ENCODE measurements at places on chromosomes 5 and 9.

- no peak for DNase-seq
These were observed 157.6 kb upstream of the CCNH start for GRCh38 chr5:87570366-87570765.

DNA sequence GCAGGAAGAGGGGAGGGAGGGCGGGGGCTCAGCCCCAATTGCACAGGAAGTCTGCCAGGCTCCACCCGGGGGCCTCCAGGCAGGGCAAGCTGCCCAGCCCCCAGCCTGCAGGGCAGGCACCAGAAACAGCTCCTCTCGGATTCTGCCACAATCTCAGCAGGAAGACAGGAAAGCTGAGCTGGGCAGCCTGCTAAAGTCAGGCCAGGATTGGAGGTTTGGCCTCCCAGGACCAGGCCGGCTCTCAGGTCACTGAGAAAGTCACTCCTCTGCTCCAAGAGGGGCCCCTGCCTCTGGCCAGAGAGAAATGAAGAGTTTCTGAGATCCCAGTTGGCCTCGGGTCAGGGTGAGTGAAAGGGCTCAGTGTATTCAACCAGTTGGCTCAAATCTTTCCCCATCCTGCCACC is 54.6 kb upstream of the STXBP1 start:
- DNase-seq: no peak

GRCh38 chr9:136110082-136111061 is 8.3 kb downstream of the TMEM250 start:
- no peak for DNase-seq

DNA sequence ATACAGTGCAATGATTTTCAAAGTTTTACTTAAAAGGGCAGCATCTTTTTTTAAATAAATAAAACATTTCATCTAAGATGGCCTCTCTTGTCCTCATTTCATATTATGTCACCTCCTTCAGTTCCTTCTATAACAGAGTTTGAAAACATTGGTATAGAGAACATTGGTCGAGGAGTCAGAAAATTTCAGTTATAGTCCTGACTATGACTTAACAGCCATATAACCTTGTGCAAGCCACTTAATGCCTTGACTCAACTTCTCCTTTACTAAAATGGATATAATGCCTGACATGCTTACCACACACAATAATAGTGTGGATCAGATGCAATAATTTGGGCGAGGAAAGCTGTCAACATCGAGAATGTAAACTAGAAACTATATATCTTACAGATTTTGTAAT is 22.6 kb downstream of the SSBP2 start:
- DNase-seq: no peak

GRCh38 chr5:21238786-21239185 is 1250.8 kb upstream of the CDH18 start:
- DNase-seq: no peak

- DNase-seq: no peak
These were observed 87.6 kb downstream of the ADRB2 start for GRCh38 chr5:148913985-148914431.

- no peak for DNase-seq
These were observed 186.5 kb downstream of the NSG2 start for GRCh38 chr5:174231956-174232487.

- no peak for DNase-seq
These were observed 185.3 kb downstream of the FAM170A start for GRCh38 chr5:119814655-119815054.

- no peak for DNase-seq
These were observed 40.7 kb upstream of the FYB1 start for GRCh38 chr5:39260095-39260494.

DNA sequence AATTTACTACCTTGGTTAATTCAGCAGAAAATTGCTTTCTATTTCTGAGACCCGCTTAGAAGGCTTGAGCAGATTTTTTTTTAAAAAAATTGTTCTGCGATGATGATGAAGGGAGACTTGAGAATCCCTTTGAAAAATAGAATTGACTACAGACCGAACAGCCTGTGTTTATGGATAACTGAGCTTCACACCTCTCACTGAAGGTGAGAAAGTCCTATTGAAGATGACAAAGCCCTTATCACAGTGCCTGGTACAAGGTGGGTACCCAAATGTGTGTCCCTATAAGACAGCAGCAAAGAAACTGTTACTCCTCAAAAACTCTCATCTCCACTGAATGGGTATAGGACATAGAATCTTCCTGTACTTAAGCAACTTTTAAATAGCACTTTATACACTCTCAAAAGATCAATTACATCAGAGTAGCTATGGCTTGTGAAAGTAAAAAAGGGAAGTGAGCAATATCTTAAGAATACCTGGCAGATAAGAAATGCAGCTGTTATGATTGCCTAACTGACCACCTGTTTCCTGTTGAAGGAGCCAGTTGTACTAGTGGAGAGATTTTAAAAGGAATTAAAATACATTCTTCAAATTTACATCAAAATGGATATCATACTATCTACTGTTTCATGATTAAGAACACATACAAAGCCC is 419.7 kb downstream of the CHSY3 start:
- peak; percentile 17 for DNase-seq

GRCh38 chr9:5714501-5715401 is 85.8 kb downstream of the RIC1 start:
- DNase-seq: no peak

- no peak for DNase-seq
These were observed 33.3 kb upstream of the GTF2H2C start for GRCh38 chr5:69526660-69527059.

- no peak for DNase-seq
These were observed 5.1 kb upstream of the TSLP start for GRCh38 chr5:111066261-111066938.

DNA sequence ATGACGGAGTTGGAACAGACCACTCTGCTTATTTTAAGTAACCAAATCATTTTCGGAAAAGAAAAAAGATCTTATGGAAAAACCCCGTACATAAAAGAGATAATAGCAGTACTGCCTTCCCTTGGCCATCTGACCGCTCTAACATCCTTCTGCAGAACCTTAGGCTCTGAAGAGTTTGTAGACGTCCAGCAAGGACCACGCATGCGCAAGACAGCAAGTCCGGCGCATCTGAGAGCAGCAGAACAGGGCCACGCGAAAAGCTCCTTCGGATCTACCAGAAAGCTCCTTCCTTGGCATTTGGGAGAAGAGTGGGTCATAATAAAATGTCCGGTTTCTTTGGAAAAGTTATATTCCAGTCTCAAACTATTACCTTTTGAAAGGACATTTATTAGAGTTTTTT is 26.8 kb downstream of the PAX5 start:
- DNase-seq: no peak

DNA sequence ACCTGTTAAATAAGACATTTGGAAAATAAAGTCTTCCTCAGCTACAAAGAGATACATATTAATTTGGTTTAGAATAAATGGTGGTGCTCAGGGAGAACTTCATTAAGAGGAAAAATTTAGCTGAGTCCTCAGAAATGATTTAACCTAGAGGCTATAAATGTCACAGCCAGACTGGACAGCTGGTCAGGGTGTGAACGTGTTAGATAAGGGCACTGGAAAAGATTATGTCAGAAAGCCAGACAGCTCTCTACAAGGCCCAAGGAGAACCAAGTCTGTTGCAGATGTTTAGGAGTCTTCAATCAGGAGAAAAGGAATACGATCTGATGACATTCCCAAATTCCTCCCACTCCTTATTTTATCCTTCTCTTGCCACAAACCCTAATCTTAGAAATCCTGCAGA is 265.2 kb downstream of the MAT2B start:
- no peak for DNase-seq

DNA sequence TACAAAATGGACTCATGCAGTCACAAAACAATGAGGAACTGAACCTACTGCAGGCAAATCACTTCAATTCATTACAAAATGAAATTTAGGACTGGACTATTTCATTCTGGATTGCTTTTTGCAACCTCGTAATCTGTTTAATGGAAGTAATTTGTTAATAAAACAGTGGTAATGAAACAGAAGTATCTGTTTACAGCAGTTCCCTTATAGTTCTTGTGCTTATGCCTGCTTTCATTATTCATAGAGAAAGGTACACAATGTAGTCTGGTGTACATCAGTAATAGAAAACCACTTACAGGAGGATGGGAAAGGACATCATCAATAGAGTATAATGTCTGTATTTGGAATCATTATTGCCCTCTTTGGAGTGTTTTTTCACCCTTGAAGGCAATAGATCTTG is 389.2 kb upstream of the NUDT12 start:
- DNase-seq: no peak

GRCh38 chr5:126122942-126123341 is 300.3 kb upstream of the GRAMD2B start:
- DNase-seq: no peak

DNA sequence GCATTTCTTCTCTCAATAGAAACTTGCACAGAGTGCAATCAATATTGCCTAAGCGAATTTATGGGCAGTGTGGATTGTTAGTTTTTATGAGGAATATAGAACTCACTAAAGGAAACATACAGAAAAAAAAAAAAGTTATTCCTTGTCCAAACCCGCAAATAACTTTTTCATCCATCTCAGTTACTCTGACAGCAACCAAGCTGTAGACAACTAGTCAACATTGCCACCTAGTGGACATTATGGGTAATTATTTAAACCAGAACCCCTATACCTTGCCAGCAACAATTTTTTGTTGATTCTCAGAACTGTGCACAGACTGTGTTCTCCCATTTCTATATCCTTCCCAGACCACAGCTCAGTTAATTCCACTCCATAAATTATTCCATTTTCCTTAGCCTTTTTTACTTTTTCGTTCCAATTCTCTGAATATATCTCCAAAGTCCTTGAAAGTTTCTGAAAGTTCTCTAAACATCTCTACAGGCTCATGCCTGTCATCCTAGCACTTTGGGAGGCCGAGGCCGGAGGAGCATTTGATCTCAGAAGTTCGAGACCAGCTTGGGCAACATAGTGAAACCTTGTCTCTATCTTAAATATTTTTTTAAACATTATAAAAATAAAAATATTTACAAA is 2.6 kb upstream of the AFAP1L1 start:
- peak; percentile 76 for DNase-seq

DNA sequence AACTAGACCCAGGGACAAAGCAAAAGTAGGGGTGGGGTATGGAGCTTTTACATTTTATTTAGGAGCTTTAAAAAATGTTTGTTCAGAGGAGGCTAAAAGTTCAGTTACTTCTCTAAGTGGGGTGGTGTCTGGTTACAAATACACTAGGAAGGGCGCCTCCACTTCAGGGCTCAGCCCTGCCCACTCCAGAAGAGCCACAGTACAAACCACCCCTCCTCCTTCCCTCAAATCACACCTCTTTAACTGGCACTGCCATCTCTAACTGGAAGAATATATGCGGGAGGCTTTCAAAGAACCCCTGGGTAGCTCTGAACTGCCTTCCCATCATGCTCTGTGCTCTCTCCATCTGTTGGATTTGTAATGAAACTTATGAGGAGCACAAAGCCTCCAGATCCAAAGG is 98.8 kb upstream of the NFIB start:
- DNase-seq: no peak

GRCh38 chr5:178086266-178086665 is 27.1 kb upstream of the N4BP3 start:
- DNase-seq: no peak

GRCh38 chr5:179880848-179881590 is 22.4 kb upstream of the MRNIP start:
- DNase-seq: no peak

DNA sequence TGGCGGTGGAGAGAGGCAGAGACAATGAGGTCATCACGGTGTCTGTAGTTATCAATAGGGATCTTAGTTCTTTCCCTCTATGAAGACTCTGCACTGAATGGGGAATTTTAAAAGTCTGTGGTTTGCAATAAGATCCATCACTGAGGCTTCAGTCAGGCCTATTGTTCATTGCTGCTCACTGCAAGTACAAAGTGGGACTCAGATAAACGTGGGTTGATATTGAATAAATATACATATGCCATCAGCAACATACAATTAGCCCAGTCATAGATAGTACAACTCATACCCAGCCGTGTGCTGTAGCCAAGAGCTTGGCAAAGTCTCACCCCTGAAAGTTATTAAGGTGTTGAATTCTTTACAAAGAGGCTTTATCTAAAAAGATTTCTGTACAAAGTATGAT is 88.4 kb downstream of the ENC1 start:
- no peak for DNase-seq

DNA sequence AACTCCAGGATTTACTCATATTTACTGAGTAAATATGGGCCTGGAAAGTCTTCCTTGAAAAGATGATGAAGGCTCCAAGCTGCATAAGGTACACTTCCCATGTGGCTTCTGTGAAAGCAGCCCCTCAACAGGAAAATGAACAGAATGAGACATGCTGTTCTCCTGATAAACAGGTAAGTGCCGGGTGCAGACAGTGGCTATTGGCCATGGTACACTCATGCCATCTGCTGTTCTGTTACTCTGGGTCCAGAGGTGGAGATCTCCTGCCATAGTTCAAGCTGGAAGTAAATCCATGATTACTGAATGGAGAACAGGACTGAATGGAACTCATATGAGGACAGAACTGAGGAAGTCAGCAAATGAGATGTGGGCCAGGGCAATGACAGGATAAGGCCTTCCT is 103.6 kb downstream of the SLIT3 start:
- DNase-seq: no peak

DNA sequence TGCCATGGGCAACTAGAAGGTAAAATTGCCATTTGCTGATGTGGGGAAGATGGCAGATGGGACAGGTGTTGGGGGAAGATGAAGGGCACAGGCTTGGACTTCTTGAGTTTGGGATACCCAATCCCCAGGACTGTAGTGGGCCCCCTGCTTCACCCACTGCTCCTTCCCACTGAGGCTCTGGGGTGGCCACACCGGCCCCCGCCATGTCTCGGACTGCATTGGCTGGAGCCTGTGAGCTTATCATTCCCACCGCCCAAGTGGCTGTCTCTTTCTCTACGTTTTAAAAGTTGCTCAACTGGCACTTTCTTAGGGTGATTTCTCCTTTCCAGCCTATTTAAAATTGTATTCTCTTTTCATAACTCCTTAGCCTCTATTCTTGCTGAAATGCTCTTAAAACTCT is 730.0 kb upstream of the ADAMTS16 start:
- DNase-seq: no peak

GRCh38 chr5:170333161-170333910 is 35.8 kb upstream of the LCP2 start:
- no peak for DNase-seq

GRCh38 chr5:59117320-59117719 is 534.4 kb downstream of the RAB3C start:
- no peak for DNase-seq

DNA sequence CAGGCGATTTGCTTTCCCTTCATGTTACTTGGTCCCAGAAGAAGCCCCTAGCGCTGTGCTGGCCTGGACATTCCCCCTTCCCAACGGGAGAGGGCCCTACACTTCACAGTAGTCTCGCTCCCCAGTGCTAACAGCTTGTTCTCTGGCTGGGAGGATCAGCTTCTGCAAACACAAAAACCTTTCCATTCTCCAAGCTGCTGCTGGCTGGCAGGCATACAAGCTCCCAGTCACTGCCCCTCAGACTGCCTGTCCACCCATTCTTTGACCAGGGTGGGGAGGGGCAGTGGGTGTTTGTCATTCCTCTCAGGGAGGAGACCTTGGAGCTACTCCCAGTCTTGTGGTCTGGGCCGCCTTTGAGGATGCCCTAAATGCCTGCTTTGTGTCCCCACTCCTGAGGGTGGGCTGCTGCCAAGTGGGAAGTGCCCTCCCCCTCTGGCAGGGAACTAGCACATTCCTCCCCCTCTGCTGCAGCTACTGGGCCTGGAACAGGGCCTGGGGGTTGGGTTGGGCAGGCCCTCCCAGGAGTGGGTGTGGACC is 20.8 kb downstream of the ENHO start:
- no peak for DNase-seq

GRCh38 chr9:95188459-95188858 is 129.1 kb downstream of the FANCC start:
- no peak for DNase-seq

GRCh38 chr9:134391319-134392231 is 65.3 kb downstream of the RXRA start:
- peak; percentile 83 for DNase-seq

- no peak for DNase-seq
These were observed 21.3 kb downstream of the PWWP2A start for GRCh38 chr5:160097991-160098390.
